ENCODE measurements at places on chromosomes 6 and 20.

DNA sequence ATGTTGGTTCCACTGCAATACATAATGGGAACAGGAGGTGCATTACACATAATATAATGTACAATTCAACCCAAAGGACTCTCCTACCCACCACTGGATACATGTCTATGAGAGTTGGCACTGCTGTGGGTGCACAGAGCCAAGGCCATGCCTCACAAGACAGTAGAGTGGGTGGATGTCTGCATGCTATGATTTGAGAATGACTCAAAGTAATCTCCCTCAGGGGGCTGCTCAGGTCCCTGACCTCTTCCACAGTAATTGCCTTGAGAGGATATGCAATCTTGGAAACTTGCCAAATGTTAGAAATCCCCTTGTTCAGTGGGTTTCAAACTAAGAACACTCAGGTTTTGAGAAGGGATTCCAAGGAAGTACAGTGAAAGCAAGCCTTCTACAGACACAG, 79.0 kb downstream of the ANKEF1 start:
- DNase-seq = no peak

- DNase-seq = no peak
These were observed 93.1 kb upstream of the HEY2 start for GRCh38 chr6:125656287-125656870.

- no peak for DNase-seq
These were observed 202.9 kb downstream of the GMPR start for GRCh38 chr6:16441262-16441661.

- DNase-seq = no peak
These were observed 28.1 kb upstream of the MTCL3 start for GRCh38 chr6:127547215-127547614.

- no peak for DNase-seq
These were observed 164.6 kb upstream of the CDYL start for GRCh38 chr6:4611429-4612129.

GRCh38 chr6:169802790-169803189, 51.4 kb downstream of the ERMARD start:
- DNase-seq = no peak

- no peak for DNase-seq
These were observed 583.1 kb downstream of the TFAP2A start for GRCh38 chr6:9831783-9832182.

DNA sequence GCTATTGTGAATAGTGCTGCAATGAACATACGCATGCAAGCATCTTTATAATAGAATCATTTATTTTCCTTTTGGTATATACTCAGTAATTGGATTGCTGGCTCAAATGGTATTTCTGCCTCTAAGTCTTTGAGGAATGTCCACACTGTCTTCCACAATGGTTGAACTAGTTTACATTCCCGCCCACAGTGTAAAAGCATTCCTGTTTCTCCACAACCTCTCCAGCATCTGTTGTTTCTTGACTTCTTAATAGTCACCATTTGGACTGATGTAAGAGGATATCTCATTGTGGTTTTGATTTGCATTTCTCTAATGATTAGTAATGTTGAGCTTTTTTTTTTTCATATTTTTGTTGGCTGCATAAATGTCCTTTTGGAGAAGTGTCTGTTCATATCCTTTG, 208.7 kb downstream of the PHF3 start:
- DNase-seq = no peak

GRCh38 chr20:15396900-15397299, 1059.5 kb upstream of the FLRT3 start:
- no peak for DNase-seq

DNA sequence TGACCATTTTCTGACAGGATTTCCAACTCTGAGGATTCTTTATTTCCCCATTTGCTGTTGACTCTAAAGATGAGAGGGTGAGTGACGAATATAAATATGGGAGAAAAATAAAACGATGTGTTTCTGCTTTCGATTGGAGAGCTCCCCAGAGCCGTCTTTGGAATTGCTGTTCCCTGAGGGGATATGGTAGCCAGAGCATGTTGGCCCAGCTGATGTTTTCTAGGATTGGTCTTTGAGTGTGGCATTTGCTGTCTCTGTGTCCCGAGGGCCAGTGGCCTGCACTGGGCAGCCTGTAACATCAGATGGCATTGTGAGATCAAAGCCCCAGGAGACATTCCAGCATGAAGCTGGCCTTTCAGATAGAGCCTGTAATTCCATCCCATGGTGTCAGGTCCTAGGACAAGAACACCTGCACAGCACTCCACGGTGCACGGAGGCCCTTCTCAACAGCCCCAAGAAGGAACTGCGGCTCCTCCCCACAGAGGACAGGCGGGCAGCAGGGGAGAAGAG, 26.7 kb downstream of the PKIG start:
- DNase-seq = no peak

DNA sequence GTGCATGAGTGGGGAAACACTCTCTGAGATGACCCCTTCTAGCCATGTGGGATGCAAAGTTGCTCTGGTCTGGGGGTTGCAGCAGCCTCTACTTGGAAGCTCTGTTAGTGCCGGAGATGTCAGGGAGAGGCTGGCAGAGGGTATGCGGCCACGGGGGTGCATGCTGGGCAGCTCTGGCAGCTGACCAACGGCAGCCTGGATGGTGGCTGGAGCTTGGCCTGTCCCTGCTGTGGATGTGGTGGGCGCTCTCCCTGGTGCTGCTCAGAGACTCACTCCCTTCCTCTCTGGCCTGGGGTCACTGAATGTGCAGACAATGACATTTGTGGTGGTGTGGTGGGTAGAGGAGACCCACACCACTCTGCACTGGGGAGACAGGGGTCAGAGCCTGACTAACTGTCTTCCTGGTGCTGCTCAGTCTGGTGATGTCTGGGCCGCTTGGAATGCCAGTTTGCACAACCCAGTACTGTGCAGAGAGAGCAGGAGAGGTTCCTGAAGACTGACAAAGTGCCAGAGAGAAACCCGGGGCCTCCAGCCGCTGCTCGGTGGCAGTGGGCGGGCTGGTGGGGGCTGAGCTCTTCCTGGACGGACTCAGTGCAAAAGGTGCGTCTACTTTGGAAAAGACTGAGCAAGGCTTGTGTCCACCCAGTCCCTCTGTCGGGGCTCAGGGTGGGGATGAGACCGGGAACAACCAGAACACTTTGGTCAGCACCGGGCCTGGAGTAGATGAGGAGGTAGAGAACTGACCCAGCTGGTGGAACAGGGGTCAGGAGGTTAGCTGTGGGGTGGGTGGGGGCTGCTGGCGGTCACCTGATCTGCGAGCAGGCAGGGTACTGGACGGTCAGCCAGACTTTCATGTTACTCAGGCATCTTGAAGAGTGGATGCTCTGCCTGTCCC, 2.7 kb downstream of the MYT1 start:
- no peak for DNase-seq

DNA sequence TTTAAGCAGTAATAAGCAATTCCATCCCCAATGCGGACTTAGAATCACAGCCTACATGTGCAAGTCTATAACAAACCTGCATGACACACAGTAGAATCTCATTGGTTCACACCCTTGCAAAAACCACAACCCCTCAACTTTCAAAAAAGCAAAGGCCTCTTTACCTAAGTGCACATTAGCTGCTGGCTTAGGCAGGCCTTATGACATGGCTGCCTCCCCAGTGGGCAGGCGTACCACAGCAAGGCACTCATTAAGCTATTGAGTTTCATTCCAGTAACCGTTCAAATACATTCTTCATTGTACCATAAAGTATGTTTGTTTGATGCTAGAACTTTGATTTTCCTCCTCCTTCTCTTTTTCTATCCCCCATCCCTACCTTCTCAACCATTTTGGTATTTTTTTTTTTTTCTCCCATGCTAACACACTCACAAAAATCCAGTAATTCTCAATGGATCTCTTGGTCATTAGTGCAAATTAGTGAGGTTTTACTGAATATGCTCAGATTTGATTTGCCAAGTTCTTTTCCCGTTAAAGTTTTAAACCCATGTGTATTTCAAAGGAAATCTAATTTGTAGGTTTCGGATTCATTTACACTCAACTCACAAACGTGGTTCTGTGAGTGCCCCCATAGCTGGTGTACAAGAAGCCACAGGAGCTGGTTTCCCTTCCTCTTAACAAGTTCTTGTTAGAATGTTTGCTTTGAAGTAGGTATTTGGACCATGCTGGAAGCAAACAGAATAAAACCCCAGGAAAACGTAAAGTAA, 460.4 kb upstream of the RUNX2 start:
- DNase-seq = no peak

DNA sequence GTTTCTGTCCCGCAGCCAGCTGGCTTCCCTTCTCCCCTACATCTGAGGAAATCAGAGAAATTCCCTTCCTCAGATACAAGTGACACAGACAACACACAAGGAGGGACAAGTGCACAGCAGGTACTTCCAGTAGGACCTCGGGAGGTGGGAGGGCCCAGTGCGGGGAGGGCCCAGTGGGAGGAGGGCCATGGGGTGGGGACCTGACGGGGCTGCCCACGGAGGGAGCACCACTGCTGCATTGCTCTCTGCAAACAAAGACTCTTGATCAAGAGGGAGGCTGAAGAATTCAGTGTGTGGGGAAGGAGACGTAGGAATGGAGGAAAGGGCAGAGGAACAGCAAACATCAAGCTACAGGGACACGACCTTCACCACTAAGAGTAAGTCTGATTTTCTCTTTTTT, 9.0 kb downstream of the TAP2 start:
- DNase-seq = no peak

- DNase-seq = no peak
These were observed 160.2 kb upstream of the SGK1 start for GRCh38 chr6:134477991-134478635.

- no peak for DNase-seq
These were observed 23.2 kb upstream of the XRN2 start for GRCh38 chr20:21279706-21280521.

- no peak for DNase-seq
These were observed 96.5 kb upstream of the SALL4 start for GRCh38 chr20:51898788-51899187.

GRCh38 chr6:84738996-84739865, 25.2 kb downstream of the TBX18 start:
- DNase-seq = no peak

DNA sequence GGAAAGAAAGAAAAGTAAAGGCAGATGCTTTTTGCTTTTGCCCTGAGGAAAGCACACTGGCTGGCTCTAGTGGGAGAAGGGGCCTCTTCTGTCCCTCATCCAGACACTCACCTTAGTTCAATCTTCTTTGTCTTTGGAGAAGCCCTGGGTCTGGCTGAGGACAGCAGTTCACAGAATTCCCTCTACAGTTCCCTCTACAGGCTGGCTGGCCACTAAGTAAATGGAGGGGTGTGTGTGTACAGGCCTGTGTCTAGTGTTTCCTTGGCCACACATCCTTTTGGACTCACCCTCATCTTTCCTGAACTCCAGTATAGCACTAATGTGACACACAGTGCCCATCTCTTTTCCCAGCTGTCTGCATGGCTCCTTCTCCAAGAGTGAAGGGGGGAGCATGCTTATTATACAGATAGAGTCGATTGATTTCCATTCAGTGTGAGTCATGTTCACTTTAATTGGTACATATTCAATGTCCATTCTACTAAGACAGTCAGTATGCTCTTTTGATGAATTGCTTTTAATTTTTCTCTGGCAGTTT, 26.0 kb upstream of the CLVS2 start:
- DNase-seq = no peak

- DNase-seq = no peak
These were observed 60.4 kb upstream of the ARMH2 start for GRCh38 chr6:24859132-24859531.

- DNase-seq = no peak
These were observed 16.8 kb downstream of the GNAS-AS1 start for GRCh38 chr20:58833921-58834320.

DNA sequence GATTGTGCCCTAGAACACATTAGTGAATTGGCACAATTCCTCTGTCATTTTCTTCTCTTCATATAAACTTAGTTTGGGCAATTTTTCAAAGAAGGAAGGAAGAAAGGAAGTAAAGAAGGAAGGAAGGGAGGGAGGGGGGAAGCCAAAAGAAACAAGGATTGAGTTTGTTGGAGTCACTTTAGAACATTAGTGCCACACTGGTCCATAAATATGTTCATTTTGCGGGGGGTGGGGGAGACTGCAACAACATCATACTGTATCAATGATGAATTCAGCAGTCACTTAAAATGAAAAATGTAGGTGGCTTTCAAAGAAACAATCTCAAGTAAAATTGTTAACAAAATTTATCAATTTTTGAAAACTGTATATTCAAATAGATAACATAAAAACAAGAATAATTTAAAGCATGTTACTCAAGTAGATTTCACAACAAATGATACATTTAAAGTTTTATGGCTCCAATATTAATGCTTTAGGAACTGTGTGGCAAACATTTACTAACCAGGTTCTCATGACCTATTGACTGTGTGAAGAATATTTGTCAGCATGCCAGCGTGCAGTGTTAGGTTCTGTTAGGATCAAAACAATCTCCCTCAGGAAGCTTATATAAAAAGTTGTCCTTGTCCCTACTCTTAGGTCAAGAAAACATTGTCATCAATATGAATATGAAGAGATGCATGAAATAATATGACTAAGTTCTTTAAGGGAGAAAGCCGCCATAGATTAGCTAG, 208.1 kb upstream of the AGPAT4 start:
- DNase-seq = no peak

DNA sequence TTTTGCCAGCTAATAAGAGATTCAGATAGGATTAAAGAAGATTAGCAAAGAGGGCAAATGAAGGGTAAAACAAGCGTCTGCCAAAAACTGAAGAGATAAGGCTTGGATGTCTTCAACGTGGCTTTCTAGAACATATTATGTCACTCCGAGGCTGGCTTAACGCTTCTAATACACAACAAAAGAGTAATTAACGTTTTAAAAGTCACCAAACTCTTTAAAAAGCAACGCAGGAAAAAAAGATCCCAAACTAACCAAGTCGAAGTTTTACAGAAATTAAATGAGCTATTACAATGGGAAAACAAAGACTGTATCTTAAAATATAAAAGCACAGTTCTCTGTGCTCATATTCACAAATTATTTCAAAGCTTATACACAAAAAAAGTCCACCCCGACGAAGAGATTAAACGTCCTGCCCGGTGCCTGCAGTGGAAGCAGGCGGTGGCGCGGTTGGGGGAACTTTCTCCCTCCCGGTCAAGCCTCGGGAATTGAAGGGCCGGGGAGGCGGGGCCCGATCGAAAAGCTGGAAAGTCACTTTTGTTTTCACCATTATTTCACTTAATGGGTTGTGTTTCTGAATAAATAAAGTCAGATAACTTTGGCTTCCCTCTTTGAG, 1.2 kb downstream of the MAK start:
- peak; percentile 15 for DNase-seq

- peak; percentile 46 for DNase-seq
These were observed 526 bp downstream of the SOD2 start for GRCh38 chr6:159692303-159693127.

- no peak for DNase-seq
These were observed 6.7 kb downstream of the FLOT1 start for GRCh38 chr6:30735668-30736314.

DNA sequence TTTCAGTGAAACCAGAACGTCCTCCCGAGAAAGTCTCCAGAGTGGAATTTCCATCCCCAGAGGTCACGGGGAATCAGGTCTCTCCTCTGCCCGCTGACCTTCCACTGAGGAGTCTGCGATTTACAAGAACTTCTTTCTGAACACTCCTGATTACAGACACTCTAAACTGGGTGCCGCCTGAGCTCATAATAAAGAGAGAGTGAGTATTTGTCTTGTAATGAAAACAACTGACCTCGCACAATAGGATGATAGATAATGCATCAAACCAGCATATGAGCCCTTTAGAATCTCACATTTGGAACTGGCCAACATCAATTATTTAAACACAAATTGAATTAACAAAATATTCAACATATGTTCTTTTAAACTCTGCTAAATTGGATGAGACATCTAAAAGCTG, 47.5 kb downstream of the DLL1 start:
- DNase-seq = no peak
